ENCODE measurements at places on chromosomes 5 and 9.
A peak's percentile ranks its signal among the peaks of the same experiment; 100 is the strongest.

- no peak for DNase-seq
These were observed 2208.1 kb upstream of the WWC1 start for GRCh38 chr5:166083183-166083959.

GRCh38 chr5:10667431-10668057 lies 93.5 kb downstream of the DAP start:
- DNase-seq, result no peak

DNA sequence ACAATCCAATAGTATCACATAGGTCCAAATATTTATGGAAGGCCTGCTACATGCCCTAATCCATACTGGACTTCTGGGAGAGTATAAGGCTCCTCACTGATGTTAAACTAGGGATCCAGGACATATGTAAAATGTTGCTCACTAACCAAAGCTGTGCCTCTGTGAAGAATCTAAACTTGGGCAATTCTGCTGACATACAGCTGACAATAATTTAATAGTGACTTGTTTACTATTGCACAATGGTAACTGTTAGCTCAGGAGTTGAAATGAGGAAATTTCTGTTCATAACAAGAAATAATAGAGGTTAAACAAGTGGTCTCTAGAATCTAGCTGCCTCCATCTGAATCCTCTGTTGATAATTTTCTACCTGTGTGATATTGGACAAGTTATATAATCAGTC lies 14.9 kb upstream of the CTXN3 start:
- no peak for DNase-seq

DNA sequence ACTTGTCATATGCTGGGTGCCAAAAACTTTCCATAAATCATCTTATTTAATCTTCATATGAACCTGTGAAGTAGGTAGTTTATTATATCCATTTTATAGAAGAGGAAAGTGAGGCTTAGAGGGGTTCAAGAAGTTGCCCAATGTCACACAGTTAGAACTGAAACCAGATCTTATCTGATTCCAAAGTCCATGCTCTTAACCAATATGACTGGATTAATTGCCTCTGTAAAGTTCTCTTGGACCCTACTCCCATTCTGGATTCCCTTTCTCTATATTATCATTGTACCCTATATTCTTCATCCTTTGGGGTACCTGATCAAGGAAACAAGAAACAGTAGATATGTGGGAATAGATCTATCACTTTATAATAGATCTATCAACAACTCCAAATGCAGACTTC lies 64.5 kb upstream of the GCNT4 start:
- DNase-seq, result no peak

- DNase-seq, result no peak
These were observed 19.9 kb downstream of the P4HA2 start for GRCh38 chr5:132207778-132208177.

DNA sequence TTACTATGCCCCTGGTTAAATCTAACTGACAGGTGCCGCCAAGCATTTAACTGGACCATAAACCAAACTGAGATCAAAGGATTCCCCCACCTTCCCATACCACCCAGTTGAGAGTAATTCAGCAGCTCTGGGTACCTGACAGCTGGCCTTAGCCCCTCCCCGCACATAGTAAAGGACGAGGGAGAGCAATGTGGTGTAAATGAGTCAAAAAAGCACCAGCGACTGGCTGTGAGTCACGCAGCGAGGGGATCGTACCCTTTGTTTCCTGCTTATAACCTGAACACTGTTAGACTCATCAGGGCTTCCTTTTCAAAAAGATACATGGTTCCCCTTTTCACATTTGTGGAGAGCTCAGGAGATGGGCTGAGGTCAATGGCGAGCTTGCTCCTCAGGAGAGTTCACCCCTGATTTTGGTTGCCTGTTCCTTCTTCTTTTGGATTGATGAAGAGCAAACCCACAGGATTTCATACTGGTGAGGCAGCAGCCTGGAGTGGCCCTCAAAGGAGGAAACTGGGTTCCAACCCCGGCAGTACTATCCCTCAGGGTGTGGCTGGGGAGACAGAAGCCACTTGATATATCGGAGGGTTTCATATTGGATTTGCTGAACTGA lies 71.5 kb downstream of the ANKRD33B start:
- peak; percentile 70 for DNase-seq

DNA sequence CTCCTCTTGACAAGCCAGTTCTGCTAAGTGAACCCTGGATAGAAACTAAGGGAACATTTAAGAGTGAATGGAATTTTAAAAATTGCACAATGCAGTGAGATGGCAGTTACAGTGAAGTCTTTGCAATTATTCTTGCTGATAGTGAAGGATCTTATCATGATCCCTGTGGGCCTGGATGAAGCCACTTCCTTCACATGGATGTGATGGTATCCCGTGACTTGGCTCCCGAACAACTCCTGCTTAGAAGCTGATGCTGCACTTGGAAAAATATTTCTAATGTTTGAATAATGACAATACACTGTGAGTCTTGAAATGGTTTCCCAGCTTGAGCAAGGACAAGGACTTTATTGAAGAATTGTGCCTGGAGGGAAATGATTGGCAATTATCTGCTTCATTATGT lies 49.2 kb upstream of the NTRK2 start:
- no peak for DNase-seq

DNA sequence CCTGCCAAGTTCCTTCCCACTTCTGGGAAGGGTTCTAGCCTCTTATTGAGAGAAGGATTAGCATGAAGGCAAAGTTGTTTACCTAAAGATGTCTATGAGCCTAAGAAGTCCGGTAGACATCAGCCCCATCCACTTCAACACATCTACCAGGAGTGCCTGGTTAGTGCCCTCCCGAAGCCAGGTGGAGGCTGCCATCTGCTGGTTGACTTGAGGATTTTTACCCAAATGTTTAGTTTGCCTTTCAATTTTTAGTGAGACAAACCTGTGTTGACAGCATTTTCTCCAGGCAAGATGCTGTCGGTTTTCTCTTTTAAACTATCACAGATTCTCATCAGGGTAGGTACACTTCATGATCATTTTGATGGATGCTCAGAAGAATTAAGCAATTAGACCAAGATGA lies 83.6 kb upstream of the TNFSF8 start:
- peak; percentile 86 for DNase-seq

DNA sequence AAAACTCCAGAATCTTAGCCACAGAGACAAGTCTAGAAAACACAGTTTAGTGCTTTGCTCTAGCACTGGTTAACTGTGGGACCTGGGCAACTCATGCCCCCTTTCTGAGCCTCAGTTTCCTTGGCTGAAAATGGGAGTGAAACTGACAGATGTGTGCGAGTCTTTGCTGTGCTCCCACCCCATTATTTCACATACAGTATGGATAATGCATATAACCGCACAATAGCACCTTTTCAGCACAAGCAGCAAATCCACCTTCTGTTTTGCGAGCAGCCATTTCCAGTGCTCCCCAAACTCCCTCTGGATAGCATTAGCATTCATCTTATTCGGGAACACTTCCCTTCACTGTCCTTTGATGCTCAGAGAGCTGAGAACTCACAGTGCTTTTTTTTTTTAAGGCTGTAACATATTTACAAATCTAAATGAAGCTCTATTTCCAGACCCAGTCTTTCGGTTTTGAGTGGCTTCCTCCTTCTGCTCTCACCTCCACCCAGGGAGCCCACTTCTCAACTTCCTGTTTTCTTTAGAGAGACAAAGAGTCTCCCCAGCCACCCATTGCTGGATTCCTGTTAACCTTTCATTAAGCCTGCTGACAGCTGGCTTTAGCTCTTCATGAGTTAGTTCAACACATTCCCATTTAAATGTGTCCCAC lies 49.2 kb downstream of the TIMD4 start:
- no peak for DNase-seq

GRCh38 chr9:131092548-131093440 lies 3.5 kb upstream of the AIF1L start:
- DNase-seq, result no peak

GRCh38 chr5:62460578-62460983 lies 48.0 kb downstream of the IPO11 start:
- no peak for DNase-seq

- no peak for DNase-seq
These were observed 37.9 kb downstream of the ARHGEF28 start for GRCh38 chr5:73663860-73664240.

- no peak for DNase-seq
These were observed 208.1 kb upstream of the S1PR3 start for GRCh38 chr9:88782931-88783710.

GRCh38 chr5:32709750-32710549 lies 1.2 kb upstream of the NPR3 start:
- peak; percentile 28 for DNase-seq

GRCh38 chr5:147046281-147046680 lies 167.7 kb upstream of the PPP2R2B start:
- DNase-seq, result no peak

DNA sequence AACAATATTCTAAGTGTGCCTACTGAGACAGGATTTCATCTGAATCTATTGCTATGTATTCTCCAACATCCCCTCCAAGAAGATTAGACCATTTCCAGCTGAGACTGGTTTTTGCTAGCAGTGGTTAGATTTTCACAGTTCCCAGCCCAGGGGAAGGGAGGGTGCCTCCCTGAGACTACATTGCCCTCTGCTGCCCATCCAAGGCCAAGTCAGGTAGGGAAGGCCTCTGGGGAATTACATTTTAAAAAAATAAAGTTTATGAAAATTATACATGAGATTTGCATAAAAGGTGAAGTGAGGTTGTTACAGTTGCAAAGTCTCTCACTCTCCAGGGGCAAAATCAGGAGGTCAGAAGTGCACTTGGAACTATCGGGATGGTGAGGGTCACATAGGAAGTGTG lies 28.0 kb upstream of the SYK start:
- no peak for DNase-seq

DNA sequence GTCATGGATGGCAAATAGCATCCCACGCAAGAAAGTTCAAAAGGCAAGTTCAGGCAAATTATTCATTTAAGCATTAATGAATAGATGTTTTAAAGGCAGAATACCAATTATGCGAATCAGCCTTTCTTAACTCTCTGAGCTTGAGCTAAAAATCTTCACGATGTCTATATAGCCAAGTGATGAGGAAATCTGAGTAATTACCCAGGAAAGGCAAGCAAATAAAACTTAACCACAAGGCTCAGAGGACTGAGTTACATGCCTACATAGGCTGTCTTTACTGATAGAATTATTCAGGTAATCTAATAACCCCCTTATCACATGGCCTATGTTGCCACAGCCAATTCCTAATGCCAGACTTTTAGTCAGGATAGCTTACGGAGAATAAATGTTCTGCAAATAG lies 120.8 kb upstream of the MTAP start:
- no peak for DNase-seq

GRCh38 chr5:664343-664993 lies 28.7 kb downstream of the TPPP start:
- no peak for DNase-seq

DNA sequence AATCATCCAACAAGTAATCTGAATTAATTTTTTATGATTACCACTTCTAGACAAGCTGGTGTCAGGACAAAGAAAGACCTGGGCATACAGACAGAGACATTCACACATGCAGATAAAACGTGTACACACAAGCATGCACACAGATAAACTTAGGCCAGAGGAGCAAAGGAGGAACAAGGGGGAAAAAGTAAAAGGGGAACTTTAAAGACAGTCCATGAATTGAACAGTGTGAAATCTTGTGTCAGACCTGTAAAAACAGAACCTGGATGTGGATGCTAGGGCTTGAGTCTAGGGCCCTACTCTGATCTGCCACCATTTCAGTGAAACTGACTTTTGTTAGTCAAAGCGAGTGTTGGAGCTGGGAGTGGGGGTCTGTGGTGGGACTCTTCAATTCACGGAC lies 11.2 kb upstream of the ZSWIM6 start:
- no peak for DNase-seq

- DNase-seq, result no peak
These were observed 22.9 kb upstream of the MSH3 start for GRCh38 chr5:80631278-80632259.

DNA sequence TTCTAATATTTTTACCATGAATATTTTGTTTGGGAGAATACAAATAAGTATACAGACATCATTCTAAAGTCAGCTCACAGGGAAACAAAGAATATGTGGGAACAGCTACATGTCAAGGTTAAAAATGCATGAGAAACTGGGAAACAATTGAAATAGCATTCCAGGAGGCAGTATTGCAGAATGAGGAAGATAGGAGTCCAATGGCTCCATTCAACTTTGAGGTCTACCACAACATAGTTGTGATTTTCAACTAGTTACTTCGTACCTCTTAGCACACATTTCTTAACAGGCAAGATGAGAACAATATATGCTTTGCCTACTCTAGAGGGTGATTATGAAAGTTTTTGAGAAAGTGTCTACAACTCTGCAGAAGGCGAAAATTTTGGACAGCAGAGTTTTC lies 35.2 kb upstream of the CAST start:
- DNase-seq, result no peak

Measured in activated CD4-positive, alpha-beta T cell treated with anti-CD3 and anti-CD28 coated beads, Interleukin-2, amount 50 U/mL, for 24 hours (primary cell).